DMS153 (cell line): ENCODE measurements at places on chromosomes 13 and 19.

GRCh38 chr19:13892870-13893269, 13.0 kb downstream of the BRME1 start:
- no peak for DNase-seq

- no peak for DNase-seq
Observed at GRCh38 chr19:13993590-13994300, 12.4 kb downstream of the RFX1 start.

DNA sequence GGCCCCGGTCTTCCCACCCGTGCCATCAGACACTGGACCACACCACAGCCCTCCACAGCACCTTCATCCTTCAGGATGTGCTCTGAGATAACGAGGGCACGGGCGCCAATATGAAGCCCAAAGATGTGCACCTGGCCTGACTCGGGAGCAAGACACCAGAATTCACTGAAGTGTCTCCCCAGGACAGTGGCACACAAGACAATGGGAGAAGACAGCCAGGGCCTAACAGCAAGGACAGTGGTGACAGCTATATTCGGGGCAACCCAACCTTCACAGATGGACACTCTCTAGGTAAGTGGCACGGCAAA, 7.2 kb downstream of the DDX39A start:
- DNase-seq, result no peak

DNA sequence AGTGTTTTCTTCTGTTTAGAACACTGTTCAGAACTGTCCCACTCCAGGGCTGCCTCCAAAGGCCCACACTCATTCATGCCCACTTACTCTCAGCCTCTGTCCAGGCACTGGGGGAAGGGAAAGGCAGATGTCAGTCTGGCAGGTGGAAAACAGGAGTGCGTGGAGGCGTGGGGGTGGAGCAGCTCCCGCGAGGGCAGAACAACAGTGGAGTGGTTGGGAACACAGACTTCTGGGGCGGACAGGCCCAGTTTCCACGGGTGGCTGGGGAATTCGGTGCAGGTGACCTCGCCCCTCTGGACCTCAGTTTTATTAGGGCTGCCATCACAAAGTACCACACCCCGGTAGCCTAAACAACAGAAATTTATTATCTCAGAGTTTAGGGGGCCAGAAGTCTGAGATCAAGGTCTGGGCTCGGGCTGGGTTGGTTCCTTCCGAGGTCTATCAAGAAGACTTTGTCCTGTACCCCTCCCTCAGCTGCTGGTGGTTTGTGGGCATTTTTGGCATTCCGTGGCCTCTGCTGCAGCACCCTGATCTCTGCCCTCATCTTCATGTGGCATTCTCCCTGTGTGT, 59.7 kb downstream of the SIPA1L3 start:
- DNase-seq, result no peak

GRCh38 chr13:75147946-75148345, 334.0 kb downstream of the TBC1D4 start:
- no peak for DNase-seq

- no peak for DNase-seq
Observed at GRCh38 chr13:102400675-102401145, 1.1 kb downstream of the FGF14 start.

DNA sequence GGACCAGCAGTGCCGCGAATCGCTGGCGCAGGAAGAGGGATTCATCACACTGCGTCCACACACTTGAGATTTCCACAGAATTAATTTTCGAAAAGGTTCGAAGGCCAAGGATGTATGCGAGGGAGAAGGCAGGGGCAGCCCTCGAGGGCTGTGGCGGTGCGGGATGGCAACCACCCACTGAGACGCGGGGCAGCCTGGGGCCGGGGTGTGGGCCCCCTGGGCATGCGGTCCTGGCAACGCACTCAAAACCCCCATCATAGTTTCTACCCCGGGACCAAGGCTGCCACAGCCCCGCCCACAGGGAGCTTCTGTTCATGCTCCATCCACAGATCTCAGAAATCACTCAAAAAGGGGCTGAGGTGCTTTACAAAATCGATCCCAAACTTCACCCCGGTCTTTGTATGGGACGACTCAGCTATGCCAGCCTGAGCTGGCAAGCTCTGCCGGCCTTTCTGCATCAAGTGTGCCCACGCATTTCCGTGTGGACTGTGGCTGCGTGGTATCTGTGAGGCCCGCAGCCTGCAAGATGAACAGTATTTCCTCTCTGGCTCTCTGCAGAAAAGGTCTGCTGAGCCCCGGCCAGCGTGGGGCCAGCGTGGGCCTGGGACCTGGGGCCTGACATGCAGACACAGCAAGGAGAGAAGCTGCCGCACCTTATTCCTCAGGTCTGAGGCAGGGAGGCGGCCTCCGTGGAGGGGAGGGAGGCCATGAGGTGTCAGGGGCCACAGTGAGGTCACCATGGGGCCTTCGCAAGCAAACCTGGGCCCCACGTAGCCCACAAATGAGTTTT, 19.2 kb downstream of the ZNF787 start:
- no peak for DNase-seq

DNA sequence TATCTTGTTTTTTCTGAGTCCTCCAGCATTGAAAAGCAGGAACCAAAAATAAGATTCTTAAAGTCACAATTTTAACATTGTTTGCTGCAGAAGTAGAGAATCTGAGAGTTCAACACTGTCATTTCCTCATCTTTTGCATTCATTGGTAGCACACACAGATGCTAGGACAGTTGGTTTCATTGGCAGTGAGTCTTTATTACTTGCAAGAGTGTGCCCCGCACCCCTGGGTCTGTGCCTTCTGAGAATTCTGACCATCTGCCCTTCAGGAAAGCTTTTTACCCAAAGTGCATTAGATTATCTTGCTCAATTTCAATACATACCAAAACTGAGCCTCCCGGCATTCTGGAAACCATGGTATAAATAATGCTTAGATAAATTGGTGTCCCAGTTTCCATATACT, 247.7 kb upstream of the SLITRK1 start:
- no peak for DNase-seq
